ENCODE measurements at places on chromosomes 2 and 18. TPM values are rescaled to one million over a fixed set of nuclear protein-coding genes. Genes with fewer than 3 reads are reported as not detected.

GRCh38 chr2:129253461-129253812 is 726.0 kb upstream of the RAB6C start:
- DNase-seq, result peak; percentile 66

GRCh38 chr2:46275995-46276394 is 21.2 kb upstream of the EPAS1 start:
- peak; percentile 92 for DNase-seq

DNA sequence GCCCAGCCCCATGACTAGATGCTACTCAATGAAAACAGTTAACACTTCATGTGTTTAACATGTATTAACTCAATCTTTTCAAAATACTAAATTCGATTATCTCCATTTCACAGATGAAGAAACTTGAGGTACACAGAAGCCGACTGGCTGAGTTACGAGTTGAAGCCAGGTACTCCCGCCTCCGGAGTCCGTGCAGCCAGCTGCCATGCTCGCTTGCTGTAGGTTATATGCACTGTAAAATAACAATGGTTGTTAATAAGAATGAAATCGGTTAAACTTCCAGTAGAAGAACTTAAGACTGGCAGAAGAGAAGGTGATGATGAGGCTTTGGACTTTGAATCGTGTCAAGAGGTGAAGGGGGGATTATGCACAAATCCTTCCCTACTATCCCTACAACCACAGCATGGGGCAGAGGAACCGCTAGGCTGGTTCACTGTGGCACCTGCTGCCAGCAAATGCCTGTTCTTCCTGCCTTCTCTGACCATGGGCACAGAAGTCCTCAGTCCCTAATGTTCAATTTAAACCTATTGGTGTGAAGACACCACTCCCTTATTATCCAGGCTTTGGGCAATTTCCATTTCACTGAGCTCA is 25.4 kb downstream of the COX7A2L start:
- DNase-seq, result no peak

GRCh38 chr2:217105733-217106649 is 246.1 kb upstream of the TNP1 start:
- DNase-seq, result no peak

- DNase-seq, result no peak
These were observed 96.2 kb downstream of the VWC2L start for GRCh38 chr2:214507032-214507431.

GRCh38 chr2:220890931-220891330 is 681.2 kb downstream of the EPHA4 start:
- DNase-seq, result no peak

- no peak for DNase-seq
These were observed 116.6 kb downstream of the MTX2 start for GRCh38 chr2:176385838-176386237.

DNA sequence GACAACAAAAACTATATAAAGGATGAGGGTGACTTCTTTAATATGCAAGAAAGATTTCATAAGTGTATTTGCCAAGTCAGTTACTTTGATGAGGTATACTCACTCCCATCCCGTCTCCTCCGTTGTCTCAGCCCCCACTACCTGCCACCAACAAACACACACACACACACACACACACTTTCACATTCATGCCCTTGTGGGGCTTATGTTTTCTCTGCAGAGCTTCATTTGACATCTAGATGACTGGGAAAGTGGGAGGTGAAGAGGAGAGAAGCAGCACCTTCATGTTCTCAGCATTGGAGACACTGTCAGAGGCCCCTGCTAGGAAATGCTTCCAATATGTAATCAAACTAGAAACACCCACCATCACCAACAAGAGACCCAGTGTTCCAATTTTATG is 22.5 kb upstream of the TXNDC2 start:
- no peak for DNase-seq

DNA sequence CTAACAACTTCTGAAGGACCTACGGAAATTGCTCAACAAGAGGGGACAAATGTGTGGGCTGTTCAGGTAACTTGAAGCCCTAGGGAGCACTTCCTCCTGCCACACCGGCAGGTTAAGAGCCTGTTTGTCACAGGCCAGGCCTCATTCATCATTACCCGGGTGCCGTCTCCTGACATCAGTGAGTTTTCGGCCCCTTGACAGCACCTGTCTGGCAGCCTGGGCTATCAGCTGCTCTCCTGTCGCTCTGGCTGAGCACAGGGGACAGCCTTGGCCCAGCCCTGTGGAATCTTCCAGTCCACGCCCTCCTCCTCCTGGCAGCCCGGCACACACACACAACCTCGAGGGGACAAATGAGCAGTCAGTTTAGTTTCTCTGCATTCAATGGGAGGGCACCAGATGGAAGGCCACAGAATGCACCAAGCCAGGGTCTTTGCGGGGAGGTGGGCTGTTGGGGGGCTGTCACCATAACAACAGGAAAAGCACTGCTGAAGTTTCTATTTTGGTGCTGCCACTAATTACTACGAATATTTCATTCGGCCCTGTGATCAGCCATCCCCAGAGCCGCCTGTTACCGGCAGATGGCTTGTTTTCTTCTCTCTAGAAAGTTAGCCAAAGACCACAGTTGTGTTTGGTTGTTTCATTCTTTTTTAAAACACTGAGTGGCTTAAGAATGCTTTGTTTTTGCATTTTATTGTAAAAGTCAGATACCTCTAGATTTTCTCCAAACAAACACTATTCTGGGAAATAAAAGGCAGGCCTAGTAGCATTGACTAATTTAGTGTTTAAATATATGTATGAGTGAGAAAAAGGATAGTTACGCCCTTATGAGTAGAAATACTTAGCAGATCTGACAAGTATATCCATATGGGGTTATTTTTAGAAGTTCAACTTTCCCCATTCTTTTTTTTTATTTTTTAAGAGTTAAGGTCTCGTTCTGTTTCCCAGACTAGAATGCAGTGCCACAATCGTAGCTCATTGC is 189.9 kb upstream of the NDUFV2 start:
- no peak for DNase-seq

- DNase-seq, result no peak
These were observed 288.2 kb downstream of the IKZF2 start for GRCh38 chr2:212863185-212863588.

DNA sequence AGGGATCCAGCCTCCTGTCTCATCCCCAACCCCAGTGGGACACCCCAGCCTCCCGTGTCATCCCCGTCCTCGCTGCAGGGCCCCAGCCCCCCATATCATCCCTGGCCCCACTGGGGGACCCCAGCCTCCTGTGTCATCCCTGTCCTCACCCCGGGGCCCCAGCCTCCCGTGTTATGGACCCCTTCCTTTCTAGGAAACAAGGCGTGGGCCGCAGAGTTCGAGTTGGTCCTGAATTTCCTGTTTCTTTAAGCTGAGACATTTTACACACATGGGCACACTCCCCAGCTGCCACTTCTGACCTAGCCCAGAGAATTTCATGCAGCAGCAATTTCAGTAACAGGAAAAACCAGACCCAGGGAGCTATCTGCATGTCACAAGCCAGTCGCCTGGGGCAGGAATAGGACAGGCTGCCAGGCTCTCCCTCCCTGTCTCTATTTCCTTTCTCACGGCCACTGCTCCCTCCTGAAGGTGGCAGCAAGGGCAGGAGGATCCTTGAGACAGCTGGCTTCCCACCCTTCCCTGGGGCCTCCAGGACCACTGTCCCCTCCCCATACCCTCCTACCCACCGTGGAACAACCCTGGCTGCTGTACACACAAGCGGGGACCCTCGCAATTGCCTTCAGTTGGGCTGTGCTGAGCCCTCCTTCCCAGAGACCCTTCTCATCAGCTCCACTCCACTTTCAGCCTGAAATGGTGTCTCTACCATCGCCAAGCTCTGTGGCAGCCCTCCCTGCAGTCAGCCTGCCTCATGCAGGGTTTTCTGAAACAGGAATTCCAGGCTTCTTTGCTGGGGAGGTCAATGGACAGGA is 141.9 kb upstream of the ID2 start:
- peak; percentile 43 for DNase-seq

- no peak for DNase-seq
These were observed 27.1 kb downstream of the FER1L5 start for GRCh38 chr2:96669539-96670215.

Gene ANKRD30B
- total RNA-seq, result not detected

DNA sequence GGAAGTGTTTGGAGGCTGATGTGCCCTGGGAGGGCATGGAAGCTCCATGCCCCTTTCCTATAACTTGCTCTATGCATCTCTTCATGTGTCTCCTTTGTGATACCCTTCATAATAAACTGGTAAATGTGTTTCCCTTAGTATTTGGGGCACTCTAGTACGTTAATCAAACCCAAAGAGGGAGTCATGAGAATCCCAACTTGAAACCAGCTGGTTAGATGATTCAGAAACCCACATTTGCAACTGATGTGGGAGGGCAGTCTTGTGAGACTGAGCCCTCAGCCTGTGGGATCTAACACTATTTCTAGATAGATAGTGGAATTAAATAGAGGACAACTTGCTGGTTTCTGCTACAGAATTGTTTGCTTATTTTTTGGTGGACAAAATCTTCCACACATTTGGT is 20.3 kb downstream of the ANKRD30B start:
- DNase-seq, result no peak

GRCh38 chr2:336360-336759 is 48.5 kb upstream of the ALKAL2 start:
- no peak for DNase-seq

All from right cardiac atrium (tissue), 5 donors.